Foreskin keratinocyte (primary cell): ENCODE measurements at places on chromosomes 2 and 18.

GRCh38 chr18:63271881-63272299 is 47.7 kb downstream of the BCL2 start:
- DNase-seq, result no peak

GRCh38 chr2:175234650-175235049 is 53.1 kb upstream of the ATP5MC3 start:
- DNase-seq, result no peak

DNA sequence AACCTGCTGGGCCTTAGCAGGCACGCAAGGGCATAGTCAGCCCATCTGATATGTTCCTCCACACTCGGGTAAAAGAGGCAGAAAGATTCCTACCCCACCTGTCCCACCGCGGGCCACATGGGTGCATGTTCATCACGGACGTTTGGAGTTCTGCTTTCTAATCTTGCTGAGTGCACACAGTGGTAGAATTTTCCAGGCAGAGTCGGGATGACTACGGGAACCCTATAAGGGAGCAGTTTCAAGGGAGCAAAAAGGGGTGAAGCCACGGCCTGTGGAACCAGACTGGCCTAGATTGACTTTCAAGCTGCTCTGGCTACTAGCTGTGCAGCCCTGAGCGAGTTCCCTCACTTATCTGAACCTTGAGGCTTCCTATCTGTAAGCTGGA is 36.8 kb downstream of the POU3F3 start:
- no peak for DNase-seq

- no peak for DNase-seq
Observed at GRCh38 chr2:171208657-171209056, 48.0 kb upstream of the TLK1 start.

DNA sequence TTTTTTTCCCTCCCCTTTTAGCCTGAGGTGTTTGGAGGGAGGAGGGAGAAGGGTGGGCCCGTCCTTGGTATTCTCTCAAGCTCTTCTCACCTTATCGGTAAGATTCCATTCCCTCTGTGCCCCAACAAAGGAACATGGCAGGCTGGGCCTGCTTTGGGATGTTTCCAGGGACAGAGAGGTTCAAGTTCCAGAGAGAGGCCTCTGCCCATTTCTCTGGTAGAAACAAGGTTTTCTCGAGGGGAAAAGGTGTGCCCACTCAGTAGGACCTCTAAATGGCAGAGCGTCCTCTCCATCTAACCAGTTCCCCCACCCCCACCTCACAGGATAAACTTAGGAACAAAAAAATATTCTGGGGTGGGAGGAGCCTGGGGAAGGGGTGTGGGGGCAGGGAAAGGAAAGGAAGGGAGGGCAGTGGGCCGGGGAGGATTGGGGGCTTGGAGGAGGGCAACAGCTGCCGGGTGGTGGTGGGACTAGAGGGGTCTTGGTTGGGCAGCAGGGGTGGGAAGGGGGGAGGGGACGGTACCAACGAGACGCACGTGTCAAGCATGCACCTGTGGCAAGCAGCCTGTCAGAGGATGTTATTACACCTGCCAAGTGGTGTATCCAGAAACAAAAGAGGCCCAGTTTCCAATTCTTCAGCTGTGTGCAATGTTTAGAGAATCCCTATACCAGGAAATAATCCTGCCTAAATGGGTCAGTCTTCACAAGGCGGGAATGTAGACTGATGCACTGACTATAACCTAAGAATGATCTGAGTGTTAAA is 2.1 kb downstream of the PCBP1 start:
- DNase-seq, result no peak
